ENCODE measurements at places on chromosomes 3 and 15.

- DNase-seq, result no peak
These were observed 92.5 kb downstream of the MITF start for GRCh38 chr3:69831737-69832136.

DNA sequence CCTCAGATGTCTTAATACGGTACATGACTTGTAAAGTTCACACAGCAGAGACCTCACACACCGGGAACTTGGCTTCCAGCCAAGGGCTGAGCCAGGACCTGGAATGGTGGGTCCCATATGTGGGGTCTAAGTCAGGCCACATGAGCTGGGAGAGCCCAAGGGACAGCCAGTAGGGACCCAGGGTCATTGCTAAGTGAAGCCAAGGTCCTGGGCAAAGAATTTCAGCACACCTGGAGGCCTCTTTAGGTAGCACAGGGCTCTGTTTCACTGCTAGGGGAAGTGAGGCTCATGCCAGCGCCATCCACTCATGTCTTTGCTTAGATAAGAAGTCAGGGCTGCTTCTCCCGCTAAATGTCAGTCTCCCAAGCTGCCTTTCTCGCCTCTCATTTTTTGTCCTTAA lies 116.6 kb upstream of the TLE3 start:
- DNase-seq, result no peak

GRCh38 chr15:57867970-57868798 lies 161.7 kb downstream of the POLR2M start:
- no peak for DNase-seq

GRCh38 chr3:71928212-71928611 lies 143.3 kb upstream of the PROK2 start:
- DNase-seq, result no peak

DNA sequence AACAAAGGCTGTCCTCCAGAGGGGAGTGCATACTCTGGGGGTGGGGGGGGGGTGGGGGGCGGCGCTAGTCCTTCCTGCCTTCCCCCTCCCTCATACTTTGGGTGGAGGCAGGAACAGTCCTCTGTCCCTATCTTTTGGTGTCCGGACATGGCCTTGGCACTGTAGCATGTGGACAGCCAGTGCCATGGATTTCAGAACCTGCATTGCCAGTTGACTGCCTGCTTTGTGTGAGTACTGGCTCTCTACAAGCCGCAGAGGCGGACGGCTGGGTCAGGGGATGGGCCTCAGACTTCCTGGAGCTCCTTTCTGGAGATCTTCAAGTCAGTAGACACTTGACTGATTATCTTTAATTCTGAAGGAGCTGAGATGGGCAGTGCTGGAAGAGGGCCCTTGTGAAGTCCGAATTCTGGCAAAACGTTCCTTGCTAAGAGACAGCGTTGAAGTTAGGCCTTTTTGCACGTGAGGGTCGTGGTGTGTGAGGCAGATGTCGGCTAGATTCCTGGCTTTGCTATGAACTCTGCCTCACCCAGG lies 2.5 kb downstream of the CLDN11 start:
- peak; percentile 48 for DNase-seq

DNA sequence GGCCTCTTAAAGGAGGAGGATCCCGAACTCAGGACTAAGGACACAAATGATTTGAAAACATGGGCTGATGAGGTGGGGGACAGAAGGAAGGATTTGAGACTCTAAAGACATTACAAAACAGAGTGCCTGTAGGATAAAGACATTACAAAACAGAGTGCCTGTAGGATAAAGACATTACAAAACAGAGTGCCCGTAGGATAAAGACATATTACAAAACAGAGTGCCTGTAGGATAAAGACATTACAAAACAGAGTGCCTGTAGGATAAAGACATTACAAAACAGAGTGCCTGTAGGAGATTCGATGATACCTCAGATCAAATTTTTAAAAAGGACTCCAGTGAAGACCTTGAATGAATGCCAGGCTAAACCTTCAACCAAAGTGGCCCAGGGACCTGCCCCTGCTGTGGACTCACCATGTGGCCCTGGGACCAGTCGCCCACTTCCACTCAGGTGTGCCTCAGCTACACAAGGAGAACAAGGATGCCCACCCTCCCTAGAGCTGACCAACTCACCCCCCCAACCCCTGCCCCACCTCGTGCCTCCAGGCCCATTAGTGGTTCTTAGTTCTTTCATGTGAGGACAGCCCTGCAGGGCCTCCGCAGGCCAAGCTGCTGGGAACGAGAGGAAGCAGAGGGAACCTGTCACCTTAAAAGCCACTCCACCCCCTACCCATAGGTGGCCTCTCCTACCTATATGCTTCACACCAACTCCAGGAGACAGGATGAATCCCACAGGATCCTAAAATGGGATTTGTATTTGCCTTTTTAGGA lies 59.8 kb downstream of the SH3BP5 start:
- DNase-seq, result no peak

GRCh38 chr3:139794469-139795265 lies 116.9 kb upstream of the NMNAT3 start:
- no peak for DNase-seq

DNA sequence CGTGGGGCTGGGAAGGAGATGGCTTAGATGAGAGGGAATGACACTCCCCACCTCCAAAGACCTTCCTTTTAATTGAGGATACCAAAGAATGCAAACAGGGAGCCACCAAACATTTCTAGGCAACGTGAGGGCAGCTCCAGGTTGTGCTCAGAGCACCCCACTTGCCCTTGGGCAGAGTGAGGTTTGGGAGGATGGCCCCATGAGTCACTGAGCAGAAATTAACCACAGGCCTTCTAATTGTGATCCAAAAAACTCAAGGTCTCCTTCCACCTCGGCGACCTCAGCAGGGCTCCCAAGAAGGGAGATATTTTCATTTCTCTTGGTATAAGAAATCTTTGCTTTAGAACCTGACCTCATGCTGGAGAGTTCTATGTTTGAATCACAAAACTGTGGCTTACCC lies 305.0 kb upstream of the TPM1 start:
- no peak for DNase-seq

DNA sequence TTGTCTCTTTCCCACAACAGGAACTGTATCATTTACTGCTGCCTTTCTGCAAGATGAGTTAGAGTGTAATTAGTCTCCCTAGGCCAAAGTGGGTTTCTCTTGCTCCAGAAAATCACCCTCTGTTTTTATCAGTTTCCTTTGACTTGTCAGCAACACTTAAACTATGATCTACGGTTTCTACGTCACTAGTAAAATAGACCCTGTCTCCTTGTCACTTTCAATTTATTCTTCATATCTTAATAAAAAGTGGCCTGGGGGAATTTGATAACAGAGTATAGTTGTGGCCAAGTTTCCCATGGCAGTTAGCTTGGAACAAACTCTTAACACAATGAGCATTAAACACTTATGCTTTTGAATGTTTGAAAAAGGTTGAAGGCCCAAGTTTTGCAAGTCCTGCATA lies 79.6 kb downstream of the CGNL1 start:
- no peak for DNase-seq

DNA sequence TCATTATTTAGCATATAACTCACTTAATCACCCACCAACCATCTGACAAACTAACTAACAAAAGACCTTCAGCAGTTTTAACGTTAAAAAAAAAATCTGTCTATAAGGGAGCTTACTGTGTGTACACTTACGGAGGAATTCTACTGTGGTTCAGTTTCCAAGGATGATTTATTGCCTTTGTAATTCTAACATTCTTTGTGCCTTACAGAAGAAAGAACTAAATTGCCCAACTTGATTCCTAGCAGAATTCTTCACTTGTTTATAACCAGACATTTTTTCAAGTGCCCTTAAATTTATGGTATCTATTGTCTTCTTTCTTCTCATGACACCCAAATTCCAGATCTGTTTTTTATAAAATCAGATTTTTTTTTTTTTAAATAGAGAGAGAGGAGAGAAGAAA lies 119.7 kb upstream of the IGSF10 start:
- DNase-seq, result peak; percentile 94

- DNase-seq, result peak; percentile 71
These were observed 23.2 kb upstream of the TATDN2 start for GRCh38 chr3:10224794-10225665.

DNA sequence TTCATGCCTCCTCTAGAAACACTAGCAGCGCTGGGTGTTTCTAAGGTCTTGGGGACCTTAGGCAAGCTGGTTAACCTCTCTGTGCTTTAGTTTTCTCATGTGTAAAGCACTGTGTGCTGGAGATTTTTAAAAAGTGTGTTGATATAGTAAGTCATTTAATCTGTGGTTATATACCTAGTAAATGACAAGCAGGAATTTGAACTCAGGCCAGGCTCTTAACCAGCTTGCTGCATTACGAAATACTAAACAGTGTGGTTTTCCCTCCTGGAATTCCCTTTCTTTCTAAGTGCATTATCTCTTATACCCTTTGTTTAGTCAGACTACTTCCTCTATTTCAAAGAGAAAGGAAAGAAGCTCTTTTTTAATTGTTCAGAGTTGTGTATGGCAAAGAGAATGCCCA lies 26.5 kb downstream of the NEO1 start:
- peak; percentile 86 for DNase-seq

DNA sequence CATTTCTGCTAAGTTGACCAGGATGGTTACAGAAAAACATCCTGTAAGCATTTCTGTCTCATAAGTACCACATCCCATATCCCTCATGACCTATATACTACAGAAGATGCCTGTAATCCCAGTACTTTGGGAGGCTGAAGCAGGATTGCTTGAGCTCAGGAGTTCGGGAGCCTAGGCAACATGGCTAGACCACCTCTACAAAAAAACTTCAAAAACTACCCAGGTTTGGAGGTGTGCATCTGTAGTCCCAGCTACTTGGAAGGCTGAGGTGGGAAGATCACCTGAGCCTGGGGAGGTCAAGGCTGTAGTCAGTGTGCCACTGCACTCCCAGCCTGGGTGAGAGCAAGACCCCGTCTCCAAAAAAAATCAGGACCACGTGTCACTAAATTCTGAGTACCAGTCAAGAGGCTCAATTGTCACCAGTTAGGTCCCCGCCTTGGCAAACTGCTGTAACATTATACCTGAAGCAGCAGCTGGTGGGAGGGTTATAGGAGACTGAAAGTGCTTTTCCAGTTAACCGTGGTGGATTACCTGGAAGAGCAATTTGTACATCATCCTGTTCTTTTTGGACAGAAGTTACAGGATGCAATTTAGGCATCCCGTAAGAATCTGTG lies 6.2 kb downstream of the RPL32 start:
- DNase-seq, result no peak

GRCh38 chr3:153626158-153626557 lies 464.1 kb downstream of the RAP2B start:
- no peak for DNase-seq

DNA sequence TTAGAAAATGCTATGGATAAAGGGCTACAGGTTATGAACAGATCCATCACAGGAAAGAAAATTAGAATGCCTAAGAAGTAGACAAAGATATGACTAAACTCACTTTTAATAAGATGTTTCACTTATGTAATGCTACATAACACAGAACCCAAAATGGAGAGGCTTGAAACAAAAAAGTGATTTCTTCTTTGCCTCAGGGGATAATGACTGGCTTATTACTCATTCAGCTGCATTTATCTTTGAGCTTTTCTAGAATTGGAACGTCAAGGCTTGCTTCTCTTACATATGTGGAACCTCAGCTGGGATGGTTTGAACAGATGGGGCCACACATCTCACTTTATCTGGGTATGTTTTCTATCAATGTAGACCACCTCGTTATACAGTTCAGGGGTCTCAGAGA lies 120.6 kb upstream of the EPHA3 start:
- peak; percentile 81 for DNase-seq

DNA sequence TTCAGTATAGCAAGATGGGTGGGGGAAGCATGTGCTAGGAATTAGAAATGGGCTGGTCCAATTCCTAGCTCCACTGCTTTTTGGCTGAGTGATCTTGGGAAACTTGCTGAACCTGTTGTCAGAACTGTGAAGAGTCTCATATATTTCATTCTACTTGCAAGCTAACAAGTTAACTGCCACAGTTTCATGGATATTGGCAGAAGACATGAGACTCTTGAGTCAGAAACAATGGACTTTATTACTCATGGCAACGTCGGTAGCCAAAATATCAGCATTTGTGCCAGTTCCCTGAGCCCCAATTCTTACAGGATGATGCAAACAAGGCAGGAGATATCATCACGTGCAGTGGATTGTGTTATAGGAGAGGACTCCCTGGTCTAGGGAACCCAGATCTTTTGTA lies 26.6 kb upstream of the PLAAT1 start:
- no peak for DNase-seq

GRCh38 chr3:46916278-46916677 lies 38.8 kb downstream of the PTH1R start:
- no peak for DNase-seq

GRCh38 chr15:80070840-80071239 lies 11.4 kb downstream of the ZFAND6 start:
- DNase-seq, result peak; percentile 40

GRCh38 chr3:134464689-134465365 lies 21.0 kb downstream of the ANAPC13 start:
- no peak for DNase-seq

DNA sequence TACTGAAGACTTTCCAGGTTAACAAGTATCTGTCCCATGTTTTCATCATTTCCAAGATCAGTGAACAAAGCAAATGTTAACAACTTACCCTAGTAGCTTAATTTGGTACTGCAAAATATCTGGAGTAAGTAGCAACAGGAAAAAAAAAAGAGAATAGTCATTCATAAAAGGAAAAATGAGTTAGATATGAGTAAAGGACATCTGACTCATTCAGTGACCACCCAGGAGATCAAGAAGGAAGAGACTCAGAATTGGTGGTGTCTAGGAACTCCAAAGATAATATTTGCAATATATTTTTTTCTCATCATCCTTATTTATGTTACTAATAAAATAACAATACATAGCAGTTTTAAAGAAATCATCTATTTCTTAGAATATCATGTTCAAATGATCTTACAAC lies 253.8 kb upstream of the COL8A1 start:
- peak; percentile 77 for DNase-seq

- no peak for DNase-seq
These were observed 21.8 kb upstream of the SLC25A38 start for GRCh38 chr3:39361252-39361927.

- DNase-seq, result no peak
These were observed 111.8 kb upstream of the C15orf61 start for GRCh38 chr15:67409175-67409574.

DNA sequence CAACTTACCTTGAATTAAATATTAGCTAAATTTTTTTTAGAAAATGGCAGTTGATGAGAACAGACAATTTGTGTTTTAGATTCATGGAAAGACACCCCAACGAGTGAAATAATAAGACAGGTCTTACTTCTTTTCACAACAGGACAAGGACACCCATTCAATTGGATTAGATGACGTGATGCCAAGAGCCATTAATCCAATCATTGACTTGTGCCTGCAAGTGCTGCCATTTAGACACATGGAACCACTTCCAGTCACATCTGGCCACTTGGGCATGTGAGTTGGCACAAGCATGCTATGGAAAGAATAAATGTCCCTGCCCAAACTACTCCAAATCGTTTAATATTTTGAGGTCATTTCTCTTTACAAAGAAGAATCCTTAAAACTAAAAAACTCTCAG lies 1308.8 kb downstream of the ROBO2 start:
- no peak for DNase-seq

DNA sequence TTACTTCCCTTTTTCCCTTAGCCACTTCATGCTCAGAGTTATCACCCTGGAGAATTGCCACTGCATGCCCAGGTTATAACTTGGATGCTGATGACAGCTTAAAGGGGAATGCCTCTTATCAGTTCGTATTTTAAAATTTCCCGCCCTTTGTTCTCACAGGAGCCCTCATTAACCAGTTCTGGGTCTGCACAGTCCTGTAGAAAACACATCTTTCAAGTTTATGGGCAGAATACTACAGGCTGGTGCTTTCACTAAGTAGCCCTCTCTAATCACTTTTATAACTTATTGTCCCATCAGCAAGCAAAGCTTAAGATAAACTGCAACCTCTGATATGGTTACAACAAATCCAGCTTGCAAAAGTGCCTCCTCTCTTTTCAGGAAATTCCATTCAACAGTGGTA lies 587.3 kb upstream of the UBE2E2 start:
- DNase-seq, result no peak

Data from fibroblast of skin of right biceps (primary cell).